ENCODE measurements at places on chromosomes 1 and 21. TPM values are rescaled to one million over a fixed set of nuclear protein-coding genes. Genes with fewer than 3 reads are reported as not detected.

- DNase-seq = no peak
- H3K27ac ChIP-seq = no peak overlapping the region
- H3K36me3 ChIP-seq = no peaks in the 10 kb centered on the region
- H3K4me1 ChIP-seq = no peaks in the 10 kb centered on the region
These were observed 198.6 kb upstream of the HMCN1 start for GRCh38 chr1:185535621-185536020.

- H3K27ac ChIP-seq = no peak overlapping the region
- no peak for DNase-seq
- no peaks in the 10 kb centered on the region for H3K27me3 ChIP-seq
- peaks cover 25% of the 10 kb centered on the region for H3K4me1 ChIP-seq
- H3K36me3 ChIP-seq = peaks cover 28% of the 10 kb centered on the region
- H3K4me3 ChIP-seq = no peak overlapping the region
These were observed 9.2 kb upstream of the KCNQ4 start for GRCh38 chr1:40774266-40774998.

- H3K27me3 ChIP-seq = no peaks in the 10 kb centered on the region
- DNase-seq = no peak
- no peak overlapping the region for H3K27ac ChIP-seq
- no peaks in the 10 kb centered on the region for H3K4me1 ChIP-seq
- no peak overlapping the region for H3K4me3 ChIP-seq
These were observed 17.8 kb downstream of the COPA start for GRCh38 chr1:160325252-160325651.

- H3K27me3 ChIP-seq = peaks cover 27% of the 10 kb centered on the region
- H3K4me3 ChIP-seq = no peak overlapping the region
- peaks cover 9% of the 10 kb centered on the region for H3K4me1 ChIP-seq
- no peak overlapping the region for H3K27ac ChIP-seq
These were observed 17.6 kb upstream of the RNF187 start for GRCh38 chr1:228469413-228470162.

DNA sequence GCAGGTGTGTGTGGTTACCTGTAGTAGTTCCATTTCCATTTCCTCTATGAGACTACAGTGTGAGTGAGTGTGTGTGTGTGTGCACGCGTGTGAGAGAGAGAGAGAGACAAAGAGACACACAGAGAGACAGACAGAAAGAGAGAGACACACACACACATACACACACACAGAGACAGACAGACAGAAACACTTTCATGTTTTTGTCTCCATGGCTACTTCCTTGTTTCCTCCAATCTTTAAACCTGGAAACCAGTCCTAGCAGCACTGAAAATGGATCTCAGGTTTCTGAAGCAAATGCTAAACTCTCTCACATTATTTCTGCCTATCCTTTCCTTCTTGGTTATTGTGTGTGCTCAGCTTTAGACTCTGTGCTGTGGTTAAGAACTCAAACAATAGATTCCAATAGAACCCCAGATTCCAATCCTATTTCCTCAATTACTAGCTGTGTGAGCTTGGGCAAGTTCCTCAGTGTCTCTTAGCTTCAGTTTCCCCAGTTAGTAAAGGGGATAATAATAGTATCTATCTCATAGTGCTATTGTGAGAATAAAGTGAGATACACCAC, 22.4 kb upstream of the ABCD3 start:
- no peak overlapping the region for H3K4me3 ChIP-seq
- DNase-seq = no peak
- H3K27ac ChIP-seq = no peak overlapping the region
- no peaks in the 10 kb centered on the region for H3K36me3 ChIP-seq
- H3K4me1 ChIP-seq = peaks cover 14% of the 10 kb centered on the region
- H3K27me3 ChIP-seq = no peaks in the 10 kb centered on the region

GRCh38 chr1:96968983-96969382, 247.4 kb downstream of the PTBP2 start:
- H3K4me1 ChIP-seq = peaks cover 4% of the 10 kb centered on the region
- H3K36me3 ChIP-seq = no peaks in the 10 kb centered on the region
- H3K27ac ChIP-seq = peak overlapping the region; percentile 22
- no peaks in the 10 kb centered on the region for H3K27me3 ChIP-seq
- no peak overlapping the region for H3K4me3 ChIP-seq

DNA sequence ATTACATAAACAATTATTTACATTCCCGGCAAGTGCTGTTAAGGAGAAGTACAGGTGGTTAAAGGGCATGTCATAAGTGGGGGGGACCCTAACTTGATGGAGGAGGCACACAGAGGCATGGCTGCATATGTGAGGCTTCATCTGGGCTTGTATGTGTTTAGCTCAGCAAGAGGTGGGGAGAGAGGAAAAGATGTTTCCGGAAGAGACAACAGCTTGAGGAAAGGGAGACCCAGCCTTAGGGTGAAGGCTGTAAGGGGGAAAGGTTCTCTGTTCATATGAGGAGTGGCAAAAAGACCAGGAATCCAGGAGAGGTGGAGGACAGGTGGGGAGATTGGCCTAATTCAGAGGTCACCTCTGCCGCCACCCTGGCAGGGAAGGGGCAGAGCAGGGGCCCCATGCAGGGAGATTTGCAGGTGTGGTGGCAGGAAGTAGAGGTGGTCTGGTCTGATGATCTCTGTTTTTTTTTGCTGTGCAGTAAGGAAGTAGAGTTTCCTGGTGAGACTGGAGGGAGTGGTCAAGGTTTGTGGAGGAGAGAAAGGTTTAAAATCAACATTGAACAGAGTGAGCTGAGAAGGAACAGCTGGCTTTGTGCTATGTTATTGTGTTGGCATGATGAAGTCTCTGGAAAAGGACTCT, 9.0 kb downstream of the TRAF5 start:
- no peaks in the 10 kb centered on the region for H3K27me3 ChIP-seq
- no peaks in the 10 kb centered on the region for H3K36me3 ChIP-seq
- no peak overlapping the region for H3K4me3 ChIP-seq
- no peak overlapping the region for H3K27ac ChIP-seq
- DNase-seq = no peak
- peaks cover 9% of the 10 kb centered on the region for H3K4me1 ChIP-seq

DNA sequence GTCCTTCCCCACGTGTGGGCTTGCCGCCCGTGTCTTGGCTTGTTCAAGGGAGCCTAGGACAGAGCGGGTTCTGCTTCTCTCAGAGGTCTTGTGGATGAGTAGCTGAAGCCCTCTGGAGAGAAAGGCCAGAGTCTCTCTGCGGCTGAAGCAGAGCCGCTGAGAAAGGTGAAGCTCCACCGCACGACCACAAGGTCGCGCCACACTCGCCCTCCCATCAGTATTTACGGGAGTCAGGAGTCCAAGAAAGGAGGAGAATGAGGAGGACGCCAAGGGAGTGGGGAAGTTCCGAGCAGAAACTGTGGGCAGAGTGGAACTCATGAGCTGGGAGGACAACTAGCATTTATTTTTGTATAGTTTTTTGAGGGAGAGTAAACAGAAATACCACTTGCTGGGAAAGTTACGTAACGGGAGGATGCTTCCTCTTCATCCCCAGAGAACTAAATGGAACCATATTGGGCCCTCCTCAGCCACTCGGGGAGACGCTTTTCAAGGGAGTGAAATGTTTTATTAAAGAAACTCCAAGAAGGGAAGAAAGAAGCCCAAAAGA, 51.6 kb upstream of the HAO2 start:
- no peak overlapping the region for H3K27ac ChIP-seq
- no peaks in the 10 kb centered on the region for H3K4me1 ChIP-seq

DNA sequence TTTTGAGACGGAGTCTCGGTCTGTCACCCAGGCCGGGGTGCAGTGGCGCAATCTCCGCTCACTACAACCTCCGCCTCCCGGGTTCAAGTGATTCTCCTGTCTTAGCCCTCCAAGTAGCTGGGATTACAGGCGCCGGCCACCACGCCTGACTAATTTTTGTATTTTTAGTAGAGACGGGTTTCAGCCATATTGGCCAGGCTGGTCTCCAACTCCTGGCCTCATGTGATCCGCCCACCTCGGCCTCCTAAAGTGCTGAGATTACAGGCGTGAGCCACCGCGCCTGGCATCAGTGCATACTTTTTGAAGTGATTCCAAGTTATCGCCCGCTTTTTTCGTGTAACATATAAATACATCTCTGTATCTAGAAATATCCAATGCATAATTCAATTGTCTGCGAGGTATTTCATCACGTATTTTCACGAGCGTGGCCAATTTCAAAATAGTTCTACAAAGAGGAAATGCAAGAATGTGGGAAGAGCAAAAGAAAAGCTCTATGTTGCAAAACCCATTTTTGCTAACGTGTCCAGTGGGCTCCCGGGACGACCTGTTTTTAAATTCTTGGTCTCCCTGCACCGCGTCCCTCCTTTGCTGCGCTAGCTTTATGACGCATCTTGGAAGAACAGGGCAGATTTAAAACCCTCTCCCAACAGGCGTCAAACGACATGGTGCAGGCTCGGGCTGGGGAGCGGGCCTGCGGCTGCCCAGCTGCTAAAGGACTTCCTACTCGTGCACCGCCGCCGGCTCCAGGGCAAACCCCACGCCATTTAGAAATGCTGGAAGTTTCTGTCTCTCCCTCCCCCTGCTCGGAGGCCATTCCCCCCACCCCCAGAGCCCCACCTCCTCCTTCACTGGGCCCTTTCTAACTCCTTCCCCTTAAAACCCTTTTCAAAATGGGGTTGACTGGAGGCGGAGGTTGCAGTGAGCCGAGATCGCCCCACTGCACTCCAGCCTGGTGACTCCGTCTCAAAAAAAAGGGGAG, 923 bp upstream of the IFNGR2 start:
- H3K4me3 ChIP-seq = peak overlapping the region; percentile 94
- peak overlapping the region; percentile 99 for H3K27ac ChIP-seq
- no peak for DNase-seq
- peaks cover 28% of the 10 kb centered on the region for H3K4me1 ChIP-seq
- H3K36me3 ChIP-seq = no peaks in the 10 kb centered on the region

DNA sequence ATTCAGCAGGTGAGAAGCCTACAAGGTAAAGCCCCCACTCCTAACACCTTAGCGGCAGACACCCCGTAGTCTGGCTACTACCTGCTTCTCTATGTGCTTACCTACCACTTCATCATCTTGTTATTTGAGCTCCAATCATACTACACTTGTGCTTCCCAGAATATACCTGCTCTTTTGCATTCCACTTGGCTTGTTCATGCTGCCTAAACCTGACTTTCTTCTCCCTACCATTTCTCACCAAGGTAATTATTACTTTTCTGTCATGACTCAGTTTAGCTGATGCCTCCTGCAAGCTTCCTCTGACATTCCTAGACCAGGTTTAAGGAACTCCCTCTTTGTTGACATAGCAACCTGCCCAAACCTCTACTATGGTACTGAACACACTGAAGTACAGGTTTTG, 495.6 kb upstream of the C1orf87 start:
- H3K27me3 ChIP-seq = no peaks in the 10 kb centered on the region
- H3K4me1 ChIP-seq = no peaks in the 10 kb centered on the region
- H3K36me3 ChIP-seq = no peaks in the 10 kb centered on the region
- no peak for DNase-seq
- no peak overlapping the region for H3K27ac ChIP-seq
- H3K4me3 ChIP-seq = no peak overlapping the region

GRCh38 chr1:27332536-27333281, 9.1 kb upstream of the SYTL1 start:
- no peaks in the 10 kb centered on the region for H3K27me3 ChIP-seq
- no peak for DNase-seq
- peaks cover 11% of the 10 kb centered on the region for H3K4me1 ChIP-seq
- H3K27ac ChIP-seq = no peak overlapping the region
- H3K36me3 ChIP-seq = peaks cover 50% of the 10 kb centered on the region

DNA sequence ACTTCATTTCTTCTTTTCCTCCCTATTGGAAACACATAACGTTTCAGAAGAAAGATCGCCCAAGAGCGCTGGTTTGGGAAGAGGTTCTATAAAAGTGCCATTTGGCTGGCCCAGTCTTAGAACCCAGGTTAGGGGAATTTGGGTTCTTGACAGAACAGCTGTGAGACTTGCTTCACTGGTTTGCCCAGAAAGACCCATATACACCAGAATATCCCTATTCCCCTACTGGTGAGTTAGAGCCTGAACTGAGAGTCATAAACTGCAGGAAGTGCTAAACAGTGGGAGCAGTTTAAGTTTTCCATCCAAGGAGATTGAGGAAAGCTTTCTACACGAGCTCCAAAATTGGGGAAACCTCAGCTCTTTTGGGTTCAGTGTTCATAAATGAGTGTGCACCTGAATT, 275.2 kb downstream of the VAV3 start:
- H3K4me3 ChIP-seq = no peak overlapping the region
- peaks cover 24% of the 10 kb centered on the region for H3K4me1 ChIP-seq
- H3K36me3 ChIP-seq = no peaks in the 10 kb centered on the region
- H3K27ac ChIP-seq = peak overlapping the region; percentile 65

- H3K27me3 ChIP-seq = no peaks in the 10 kb centered on the region
- no peak for DNase-seq
- H3K27ac ChIP-seq = no peak overlapping the region
- no peak overlapping the region for H3K4me3 ChIP-seq
- no peaks in the 10 kb centered on the region for H3K4me1 ChIP-seq
These were observed 48.5 kb upstream of the SCYL3 start for GRCh38 chr1:169941982-169942830.

DNA sequence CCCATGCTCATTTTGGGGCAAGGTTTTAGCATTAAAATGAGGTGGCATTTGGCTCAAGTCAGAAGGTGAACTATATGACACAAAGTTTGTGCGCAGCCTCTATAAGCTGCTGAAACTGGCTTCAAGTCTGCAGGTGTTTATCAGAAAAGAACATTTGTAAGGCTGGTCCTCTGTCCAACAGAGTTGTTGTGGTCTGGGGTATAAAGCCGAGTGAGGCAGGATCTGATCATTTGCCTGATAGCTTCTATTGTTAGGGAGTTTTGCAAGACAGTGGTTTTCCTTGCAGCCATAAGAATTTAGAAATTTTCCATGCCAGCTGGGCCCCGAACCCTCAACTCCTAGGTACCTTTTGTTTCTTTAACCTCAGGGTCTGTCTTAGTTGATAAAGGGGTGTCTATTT, 130.8 kb downstream of the PGBD5 start:
- H3K4me1 ChIP-seq = no peaks in the 10 kb centered on the region
- H3K4me3 ChIP-seq = no peak overlapping the region
- H3K27ac ChIP-seq = no peak overlapping the region
- no peaks in the 10 kb centered on the region for H3K36me3 ChIP-seq
- H3K27me3 ChIP-seq = no peaks in the 10 kb centered on the region

- H3K4me3 ChIP-seq = no peak overlapping the region
- no peaks in the 10 kb centered on the region for H3K36me3 ChIP-seq
- no peak overlapping the region for H3K27ac ChIP-seq
- no peak for DNase-seq
- peaks cover 12% of the 10 kb centered on the region for H3K4me1 ChIP-seq
These were observed 250.2 kb downstream of the NPHP4 start for GRCh38 chr1:5742032-5742431.

Gene USH2A
- total RNA-seq = not detected

Gene COA6
- total RNA-seq = 17.1 TPM

Gene SLFNL1
- 0.49 TPM for total RNA-seq

Gene OSBPL9
- 13.9 TPM for total RNA-seq

Gene OR2L3
- not detected for total RNA-seq

Gene CD34
- total RNA-seq = 17.3 TPM

Gene CD1B
- total RNA-seq = not detected

Gene DISP3
- not detected for total RNA-seq
